ENCODE measurements at places on chromosomes 11 and 22.

GRCh38 chr11:45501392-45502225, 163.8 kb downstream of the CHST1 start:
- peak; percentile 74 for DNase-seq

DNA sequence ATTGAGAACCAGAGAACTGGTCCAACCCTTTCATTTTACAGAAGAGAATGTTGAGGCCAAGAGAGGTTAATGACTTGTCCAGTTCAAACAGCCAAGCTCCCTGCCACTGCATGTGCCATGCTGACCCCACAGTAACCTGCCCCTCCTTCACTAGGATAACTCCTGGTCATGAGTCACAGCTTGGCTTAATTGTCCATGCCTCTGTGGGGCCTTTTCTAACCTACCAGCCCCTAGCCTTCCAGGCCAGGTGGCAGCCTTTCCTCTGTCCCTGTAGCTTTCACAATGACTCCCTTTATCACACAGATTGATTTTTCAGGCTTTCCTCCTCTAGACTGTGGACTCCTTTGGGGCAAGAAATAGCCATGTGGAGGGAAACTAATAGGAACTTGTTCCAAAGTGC, 97.2 kb downstream of the PIWIL4 start:
- no peak for DNase-seq

GRCh38 chr11:113481226-113481625, 6.0 kb upstream of the DRD2 start:
- no peak for DNase-seq

DNA sequence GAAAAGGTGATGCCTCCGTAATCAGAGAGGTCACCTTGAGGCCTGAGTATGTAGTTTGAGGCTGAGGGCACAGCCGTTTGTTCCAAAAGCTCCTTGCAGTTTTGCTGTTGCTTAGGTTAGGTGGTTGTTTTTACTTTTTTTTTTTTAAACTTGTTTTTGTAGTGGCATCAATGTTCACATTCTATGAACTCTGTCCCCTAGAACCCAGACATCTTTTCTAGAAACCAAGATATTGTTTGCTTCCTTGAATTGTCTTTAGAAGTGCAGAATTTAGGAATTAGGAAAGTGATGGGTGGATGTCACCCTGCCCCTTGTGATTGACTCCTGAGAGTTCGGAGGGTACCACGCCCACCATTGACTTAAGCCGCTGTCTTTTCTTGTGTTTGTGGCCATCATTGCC, 35.7 kb upstream of the ETS1 start:
- no peak for DNase-seq

- DNase-seq: no peak
Observed at GRCh38 chr11:65899356-65900124, 648 bp downstream of the FOSL1 start.

Measured in glutamatergic neuron (in vitro differentiated cells).